ENCODE measurements at places on chromosomes 11 and 22.

GRCh38 chr11:71248656-71249055 lies 3.7 kb downstream of the SHANK2 start:
- DNase-seq, result no peak

- no peak for DNase-seq
Measured at GRCh38 chr11:94762208-94762607, 5.9 kb upstream of the AMOTL1 start.

DNA sequence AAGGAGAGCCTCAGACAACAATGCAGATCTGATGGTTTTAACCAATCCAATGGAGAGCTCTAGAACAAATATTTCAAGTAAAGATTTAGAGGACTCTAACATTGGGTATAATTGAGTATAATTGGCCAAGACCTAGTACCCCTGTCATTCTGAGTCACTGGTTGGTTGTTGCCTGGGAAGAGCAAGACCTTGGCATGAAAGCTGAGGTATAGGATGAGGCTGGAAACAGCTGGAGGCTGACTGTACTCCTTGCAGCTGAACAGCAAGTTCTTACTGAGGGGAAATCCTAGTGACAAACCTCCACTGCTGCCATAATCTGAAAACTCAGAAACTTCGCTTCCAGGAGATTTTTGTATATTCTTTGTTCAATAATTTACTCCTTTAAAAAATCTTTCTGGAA lies 54.3 kb upstream of the MUC15 start:
- no peak for DNase-seq

DNA sequence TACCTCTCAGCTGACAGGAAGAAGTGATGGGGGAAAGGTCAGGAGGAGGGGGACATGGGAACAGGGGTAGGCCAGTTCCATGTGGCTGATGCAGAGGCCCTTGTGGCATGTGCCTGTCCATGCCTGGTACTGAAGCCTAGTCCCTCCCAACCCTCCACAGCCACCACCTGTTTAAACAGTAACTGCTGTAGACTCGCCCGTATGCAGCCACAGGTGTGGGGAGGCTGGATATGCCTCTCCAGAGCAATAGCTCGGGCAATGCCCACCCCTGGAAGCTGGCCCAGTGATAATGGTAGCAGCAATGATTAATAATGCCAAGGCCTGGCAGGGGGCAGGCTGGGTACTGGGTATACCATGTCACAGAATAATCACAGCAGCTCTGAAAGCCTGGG lies 2.3 kb downstream of the SMTN start:
- DNase-seq, result no peak

DNA sequence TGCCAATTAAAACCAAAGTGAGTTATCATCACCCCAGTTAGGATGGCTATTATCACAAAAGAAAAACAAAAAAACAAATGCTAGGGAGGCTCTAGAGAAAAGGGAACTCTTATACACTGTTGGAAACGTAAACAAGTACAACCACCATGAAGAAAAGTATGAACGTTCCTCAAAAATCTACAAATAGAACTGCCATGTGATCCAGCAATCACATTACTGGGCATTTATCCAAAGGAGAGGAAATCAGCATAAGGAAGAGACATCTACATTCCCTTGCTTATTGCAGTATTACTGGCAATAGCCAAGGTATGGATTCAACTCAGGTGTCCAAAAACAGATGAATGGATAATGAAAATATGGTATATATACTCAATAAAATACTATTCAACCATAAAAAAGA lies 1145.1 kb downstream of the LRRC4C start:
- DNase-seq, result no peak

- no peak for DNase-seq
Measured at GRCh38 chr11:103349595-103349994, 240.4 kb downstream of the DYNC2H1 start.

- no peak for DNase-seq
Measured at GRCh38 chr11:128814856-128815705, 52.0 kb downstream of the KCNJ1 start.

DNA sequence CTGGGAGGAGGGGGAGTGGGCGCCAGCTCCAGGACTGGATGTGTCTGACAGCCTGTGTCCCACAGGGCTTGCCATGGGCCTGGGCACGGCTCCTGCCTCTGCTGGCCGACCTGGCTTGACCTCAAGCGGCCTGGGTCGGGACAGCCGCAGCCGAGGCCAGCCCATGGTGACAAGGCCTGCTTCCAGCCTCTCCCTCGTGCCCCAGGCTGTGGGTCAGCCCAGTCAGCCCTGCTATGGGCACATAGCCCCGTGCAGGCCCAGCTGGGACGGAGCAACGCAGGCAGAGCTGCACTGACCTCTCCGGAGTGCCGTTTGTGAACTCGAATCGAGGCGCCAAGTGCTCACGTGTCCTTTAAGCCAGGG lies 17.9 kb downstream of the OSBPL5 start:
- no peak for DNase-seq

- DNase-seq, result no peak
Measured at GRCh38 chr22:27212617-27213177, 555.3 kb downstream of the MIAT start.

- DNase-seq, result no peak
Measured at GRCh38 chr22:40605761-40606160, 30.8 kb downstream of the MRTFA start.

DNA sequence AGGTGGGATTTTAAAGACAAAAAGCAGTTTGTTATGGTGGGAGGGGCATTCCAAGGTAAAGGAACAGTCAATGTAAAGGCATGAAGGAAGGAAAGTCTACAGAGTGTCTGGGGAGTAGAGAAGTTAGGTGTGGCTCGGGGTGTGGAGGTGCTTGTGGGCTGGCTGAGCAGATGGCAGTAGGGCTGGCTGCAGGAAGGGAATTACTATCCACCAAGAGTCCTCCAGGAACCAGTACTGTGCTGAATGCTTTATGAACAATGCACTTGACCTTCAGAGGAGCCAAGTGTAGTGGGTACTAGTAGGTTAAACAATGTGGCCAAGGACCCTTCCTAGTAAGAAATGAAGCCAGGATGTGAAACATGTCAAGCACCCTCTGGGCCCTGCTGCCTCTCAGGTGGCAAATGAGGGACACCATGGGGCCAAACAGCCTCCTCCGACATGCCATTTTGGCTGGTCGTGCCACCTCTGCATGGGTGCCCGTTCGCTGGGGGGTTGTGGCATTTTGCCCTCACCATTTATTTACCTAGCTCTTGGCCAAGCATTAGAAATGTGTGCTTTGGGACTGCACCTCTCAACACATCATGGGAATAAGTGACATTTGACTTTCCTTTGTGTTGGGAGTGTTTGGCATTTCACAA lies 123.6 kb upstream of the TENM4 start:
- DNase-seq, result no peak

DNA sequence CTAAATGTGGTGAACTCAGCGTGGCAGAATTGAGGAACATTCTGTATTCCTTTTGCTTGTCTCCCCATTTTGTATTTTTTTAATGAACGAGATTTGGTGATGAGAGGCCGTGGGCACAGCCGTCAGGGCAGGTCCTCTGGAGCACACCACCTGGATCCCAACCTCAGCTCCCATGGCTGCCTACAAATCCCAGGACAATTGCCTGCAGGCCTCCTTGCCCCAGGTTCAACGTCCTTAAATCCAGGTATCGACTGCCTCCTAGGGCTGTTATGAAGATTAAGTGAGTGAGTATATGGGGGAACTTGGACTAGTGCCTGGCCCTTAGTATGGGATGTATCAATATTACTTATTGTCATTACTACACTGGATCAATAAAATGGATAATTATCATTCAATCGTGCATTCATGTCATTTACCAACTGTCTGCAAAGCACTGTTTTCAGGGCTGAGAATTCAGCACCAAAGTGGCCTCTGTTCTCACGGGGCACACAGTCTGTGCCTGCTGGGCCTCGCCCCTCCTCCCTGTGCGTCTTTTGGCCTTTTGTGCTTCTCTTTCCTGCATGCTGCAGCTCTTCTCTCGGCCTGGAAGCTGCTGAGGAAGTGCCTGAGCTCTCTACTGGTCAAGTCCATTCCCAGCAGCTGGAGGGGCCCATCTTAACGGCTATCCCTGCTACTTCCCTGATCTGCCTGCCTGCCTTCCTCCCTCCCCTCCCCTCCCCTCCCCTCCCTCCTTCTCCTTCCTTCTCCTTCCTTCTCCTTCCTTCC lies 1343.7 kb downstream of the BRD1 start:
- no peak for DNase-seq

DNA sequence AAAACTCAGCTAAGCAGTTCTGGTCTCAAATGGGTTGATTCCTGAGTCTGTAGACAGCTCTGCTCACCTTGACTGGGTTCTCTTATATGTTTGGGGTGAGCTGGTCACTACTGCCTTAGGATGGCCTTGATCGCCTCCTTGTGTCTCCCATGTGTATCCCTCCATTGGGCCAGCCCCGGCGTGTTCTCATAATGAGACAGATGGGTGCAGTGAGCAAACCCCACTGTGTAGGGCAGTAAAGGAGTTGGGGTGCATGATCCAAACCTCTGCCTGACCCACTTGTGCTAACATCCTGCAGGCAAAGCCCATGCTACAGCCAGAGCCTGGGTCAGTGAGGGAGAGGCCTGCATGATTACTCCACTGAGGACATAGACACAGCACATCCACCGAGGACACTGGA lies 657.6 kb downstream of the BRD1 start:
- DNase-seq, result no peak

DNA sequence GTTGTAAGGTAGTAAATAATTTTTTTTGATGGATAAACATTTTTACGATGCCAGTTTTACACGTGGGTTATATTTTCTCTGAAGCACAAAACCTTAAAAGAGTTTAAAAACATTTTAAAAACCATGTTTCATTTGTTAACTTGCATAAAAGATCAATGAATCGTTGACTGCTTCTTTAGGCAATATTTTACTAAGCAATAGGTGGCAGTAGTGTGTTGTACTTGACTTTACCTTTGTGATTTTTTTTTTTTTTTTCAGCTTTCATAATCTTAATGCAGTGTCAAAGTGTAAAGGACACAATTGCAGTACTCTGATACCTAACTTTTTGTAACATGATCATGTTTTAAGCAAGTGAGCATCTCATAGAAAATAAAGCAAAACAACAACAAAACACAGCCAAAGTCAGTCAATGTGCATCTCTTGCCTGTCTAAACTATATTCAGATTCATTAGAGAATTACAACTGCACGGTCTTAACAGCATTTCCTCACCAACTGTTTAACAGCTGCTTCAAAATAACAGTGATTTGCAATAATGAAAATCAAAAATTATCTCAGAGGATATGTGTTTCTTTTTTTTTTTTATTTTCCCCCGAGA lies 27.7 kb downstream of the DNAJC24 start:
- DNase-seq, result no peak

- no peak for DNase-seq
Measured at GRCh38 chr22:38882972-38883622, 11.1 kb upstream of the CBX6 start.

DNA sequence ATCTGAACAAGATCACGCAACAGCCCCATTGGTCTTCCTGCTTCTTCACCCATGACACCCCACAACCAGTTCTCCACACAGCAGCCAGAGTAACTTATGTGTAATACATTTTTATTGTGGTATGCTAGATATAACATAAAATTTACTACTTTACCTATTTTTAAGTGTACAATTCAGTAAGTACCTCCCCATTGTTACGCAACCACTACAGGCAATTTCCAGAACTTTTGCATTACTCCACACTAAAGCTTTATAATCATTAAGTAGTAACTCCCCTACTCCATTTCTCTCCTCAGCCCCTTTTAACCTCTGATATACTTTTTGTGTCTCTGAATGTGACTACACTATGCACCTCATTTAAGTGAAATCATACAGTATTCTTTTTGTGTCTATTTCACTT lies 575.4 kb upstream of the CADM1 start:
- DNase-seq, result no peak

GRCh38 chr11:45094958-45095690 lies 51.3 kb upstream of the PRDM11 start:
- no peak for DNase-seq

DNA sequence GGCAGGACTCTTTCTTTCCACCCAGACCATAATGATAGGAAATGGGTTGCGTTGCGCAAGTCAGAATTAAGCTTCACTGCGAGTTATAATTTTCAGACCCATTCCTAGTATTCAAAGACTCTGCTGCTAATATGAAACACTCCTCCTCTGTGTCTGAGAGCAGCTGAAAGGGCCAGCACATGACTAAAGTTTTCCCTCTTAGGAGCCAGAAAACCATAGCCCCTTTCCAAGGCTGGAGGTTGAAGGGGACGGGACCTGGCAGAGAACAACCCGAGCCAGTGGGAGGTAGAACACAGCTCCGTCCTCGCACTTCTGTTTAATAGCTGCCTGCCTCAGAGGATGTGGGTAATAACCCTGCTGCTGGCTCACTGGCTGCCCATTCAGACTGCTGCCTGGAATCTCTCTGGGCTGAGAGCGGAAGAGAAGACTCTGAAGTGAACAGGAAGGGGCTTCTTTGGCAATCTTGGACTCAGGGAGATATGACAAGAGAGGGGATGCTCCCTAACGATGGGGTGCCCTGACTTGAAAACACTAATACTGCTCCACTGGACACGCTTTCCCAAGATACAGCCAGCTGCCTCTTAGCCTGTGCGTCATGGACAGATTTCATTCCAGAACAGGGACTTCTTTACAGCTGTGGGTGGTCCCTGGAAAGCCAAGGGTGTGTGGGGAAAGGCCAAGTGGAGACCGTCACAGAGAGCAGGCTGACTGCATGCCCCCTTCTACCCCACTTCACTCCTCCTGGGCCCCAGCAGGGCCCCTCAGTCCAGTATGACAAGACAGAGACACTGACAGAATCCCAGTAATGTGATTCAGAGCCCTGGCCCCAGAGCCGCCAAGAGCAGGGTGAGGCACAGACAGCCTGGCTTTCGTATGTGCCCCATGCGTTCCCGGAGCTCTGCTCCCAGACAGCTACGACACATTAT lies 156.9 kb downstream of the FEZ1 start:
- no peak for DNase-seq

GRCh38 chr11:69518081-69518950 lies 36.9 kb downstream of the LINC01488 start:
- no peak for DNase-seq

DNA sequence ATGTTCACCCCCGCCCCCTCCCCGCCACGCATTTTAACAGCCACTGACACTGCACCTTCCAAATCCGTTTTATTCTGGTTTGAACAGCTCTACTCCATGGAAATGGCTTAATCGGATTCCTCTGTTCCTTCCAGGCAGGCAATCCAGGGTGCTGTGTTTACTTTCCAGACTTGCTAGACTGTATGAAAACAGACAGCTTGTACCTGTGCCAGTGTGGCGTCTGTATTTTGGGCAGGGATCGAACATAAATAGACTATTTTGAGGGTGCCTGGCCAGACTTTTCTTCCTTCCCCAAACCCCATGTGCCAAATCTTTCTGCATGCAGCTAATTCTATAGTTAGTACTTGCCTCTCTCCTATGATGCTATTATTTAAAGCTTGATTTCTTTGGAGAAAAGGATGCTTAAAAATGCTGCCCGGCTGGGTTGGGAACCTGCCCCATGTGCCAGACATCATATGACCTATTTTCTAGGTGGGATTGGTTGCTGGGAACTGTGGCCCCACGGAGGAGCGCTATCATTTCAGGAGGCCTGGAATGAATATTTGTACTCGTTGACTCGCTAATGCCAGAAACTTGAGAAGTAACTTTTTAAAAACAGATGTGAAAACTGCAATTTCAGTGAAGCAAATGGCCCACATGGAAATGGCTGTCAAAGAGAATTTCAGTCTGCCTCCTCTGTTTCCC lies 814.8 kb downstream of the BRD1 start:
- DNase-seq, result no peak

Measured in cortex of kidney (tissue), 1 donor.